ENCODE measurements at places on chromosomes 1 and 21.

GRCh38 chr1:205124726-205125125, 2.9 kb upstream of the RBBP5 start:
- DNase-seq: no peak

DNA sequence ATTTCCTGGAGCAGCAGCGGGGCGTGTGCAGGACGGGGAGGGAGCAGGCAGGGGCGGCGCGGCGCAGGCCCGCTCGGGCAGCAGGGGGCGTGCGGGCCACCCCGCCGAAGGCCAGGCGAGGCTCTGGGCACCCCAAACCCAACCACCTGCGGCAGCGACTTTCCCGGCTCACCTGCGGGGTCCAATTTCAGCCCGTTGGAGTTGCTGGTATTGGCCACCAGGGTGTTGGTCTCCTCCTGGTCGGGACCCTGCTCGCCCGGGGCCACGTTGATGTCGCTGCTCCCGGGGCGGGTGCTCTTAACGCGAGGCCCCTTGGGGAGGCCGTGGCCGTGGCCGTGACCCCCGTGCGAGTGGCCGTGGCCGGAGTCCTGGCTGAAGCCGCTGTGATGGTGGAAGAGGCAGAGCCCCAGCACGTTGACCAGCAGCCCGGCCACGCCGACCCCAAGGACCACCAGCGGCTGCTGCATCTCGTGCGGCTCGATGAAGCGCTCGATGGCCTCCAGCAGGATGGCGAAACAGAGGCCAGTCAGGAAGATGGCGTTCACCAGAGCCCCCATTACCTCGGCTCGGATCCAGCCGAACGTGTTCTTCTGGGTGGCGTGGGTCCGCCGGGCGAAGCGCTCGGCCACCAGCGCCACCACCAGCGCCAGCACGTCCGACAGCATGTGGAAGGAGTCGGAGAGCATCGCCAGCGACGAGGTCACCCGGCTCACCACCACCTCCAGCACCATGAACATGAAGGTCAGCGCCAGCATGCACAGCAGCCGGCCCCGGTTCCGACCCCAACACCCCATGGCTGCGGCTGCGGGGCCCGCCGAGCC, 932 bp downstream of the SLC30A1 start:
- DNase-seq: peak; percentile 59

- DNase-seq: peak; percentile 3
Observed at GRCh38 chr21:34243562-34243961, 120.2 kb upstream of the KCNE2 start.

DNA sequence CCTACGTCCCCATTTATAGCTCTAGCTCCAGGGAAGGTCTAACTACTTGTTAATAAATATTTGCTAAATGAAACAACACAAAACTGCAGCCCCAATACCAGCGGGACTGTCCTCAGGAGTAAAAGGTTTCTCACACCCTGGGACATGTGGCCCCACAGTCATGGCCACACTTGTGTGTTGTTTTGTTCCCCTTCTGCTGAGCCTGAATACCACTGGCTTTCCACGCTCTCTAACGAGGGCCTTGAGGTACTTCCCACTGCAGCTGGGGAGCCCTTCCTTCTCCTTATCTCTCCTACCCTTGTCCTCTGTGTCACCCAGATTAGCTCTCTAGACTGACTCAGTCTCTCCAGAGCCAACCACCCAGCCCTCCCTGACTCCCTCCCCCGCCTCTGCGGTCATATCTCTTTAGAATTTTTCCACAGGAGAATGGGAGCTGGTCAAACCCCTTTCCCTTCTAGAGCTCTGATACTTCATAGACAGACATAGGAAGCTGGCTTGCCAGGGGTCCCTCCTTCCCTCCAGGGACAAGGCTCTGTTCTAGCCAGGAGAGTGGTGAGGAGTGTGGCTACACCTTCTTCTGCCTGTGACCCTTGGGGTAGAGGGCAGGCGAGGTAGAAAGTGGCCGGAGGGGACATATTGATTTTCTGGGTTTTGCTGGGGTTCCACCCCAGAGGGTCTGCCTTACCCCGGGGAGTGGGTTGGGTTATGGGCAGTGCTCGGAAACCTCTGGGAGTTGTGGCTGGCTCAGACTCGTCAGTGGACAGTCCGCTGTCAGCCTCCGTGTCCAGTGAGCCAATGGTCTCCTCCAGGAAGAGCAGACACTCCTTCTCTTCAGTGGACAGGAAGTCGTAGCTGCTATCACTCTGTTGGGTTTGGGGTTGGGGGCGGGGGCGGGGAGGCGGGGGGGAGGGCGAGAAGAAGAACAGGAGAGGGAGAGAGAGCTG, 8.1 kb downstream of the C1orf116 start:
- peak; percentile 5 for DNase-seq

- no peak for DNase-seq
Observed at GRCh38 chr1:116064616-116065015, 46.6 kb upstream of the MAB21L3 start.
